Occipital lobe (tissue), 3 donors: ENCODE measurements at places on chromosomes 3 and 15. TPM values are rescaled to one million over a fixed set of nuclear protein-coding genes. Genes with fewer than 3 reads are reported as not detected.

FHIT gene
- 3.6 TPM for total RNA-seq

GXYLT2 gene
- 4.7 TPM for total RNA-seq

PLXNA1 gene
- total RNA-seq = 47.7 TPM

MED12L gene
- 6.1 TPM for total RNA-seq
